ENCODE measurements at places on chromosomes 7 and 10. TPM values are rescaled to one million over a fixed set of nuclear protein-coding genes. Genes with fewer than 3 reads are reported as not detected.

SEMA4G gene
- total RNA-seq: 2.5 TPM

TMEM213 gene
- not detected for total RNA-seq

CALML5 gene
- total RNA-seq: not detected

CYP26C1 gene
- not detected for total RNA-seq

UBE2H gene
- total RNA-seq: 42.3 TPM

CPN1 gene
- not detected for total RNA-seq

DNA sequence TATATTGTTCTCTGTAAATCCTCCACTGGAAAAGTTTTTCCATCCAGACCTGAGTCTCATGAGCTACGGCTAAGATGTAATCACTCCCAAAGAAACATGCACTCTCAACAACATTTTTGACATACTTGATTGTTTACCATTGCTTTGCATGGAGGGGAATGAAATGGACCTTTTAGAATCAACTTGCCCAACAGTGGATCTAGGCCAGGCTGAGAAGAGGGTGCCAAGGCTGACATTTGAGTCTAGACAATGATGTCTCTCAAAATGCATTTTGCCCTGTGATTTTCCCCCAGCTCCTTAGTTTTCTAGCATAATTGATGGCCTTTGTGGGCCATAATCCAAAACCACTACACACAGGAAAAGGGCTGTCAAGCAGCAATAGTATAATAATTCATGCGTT is 297.9 kb upstream of the KLF6 start:
- DNase-seq: no peak

DNA sequence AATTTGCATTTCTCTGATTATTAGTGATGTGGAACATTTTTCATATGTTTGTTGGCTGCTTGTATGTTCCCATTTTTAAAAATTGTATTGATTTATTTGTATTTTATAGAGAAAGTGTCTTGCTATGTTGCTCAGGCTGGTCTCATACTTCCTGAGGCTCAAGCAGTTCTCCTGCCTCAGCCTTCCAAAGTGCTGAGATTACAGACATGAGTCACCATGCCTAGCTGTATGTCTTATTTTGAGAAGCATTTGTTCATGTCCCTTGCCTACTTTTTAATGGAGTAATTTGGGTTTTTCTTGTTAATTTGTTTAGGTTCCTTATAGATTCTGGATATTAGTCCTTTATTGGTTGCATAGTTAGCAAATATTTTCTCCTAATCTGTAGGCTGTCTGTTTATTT is 214.2 kb upstream of the KAT6B start:
- DNase-seq: no peak

DNA sequence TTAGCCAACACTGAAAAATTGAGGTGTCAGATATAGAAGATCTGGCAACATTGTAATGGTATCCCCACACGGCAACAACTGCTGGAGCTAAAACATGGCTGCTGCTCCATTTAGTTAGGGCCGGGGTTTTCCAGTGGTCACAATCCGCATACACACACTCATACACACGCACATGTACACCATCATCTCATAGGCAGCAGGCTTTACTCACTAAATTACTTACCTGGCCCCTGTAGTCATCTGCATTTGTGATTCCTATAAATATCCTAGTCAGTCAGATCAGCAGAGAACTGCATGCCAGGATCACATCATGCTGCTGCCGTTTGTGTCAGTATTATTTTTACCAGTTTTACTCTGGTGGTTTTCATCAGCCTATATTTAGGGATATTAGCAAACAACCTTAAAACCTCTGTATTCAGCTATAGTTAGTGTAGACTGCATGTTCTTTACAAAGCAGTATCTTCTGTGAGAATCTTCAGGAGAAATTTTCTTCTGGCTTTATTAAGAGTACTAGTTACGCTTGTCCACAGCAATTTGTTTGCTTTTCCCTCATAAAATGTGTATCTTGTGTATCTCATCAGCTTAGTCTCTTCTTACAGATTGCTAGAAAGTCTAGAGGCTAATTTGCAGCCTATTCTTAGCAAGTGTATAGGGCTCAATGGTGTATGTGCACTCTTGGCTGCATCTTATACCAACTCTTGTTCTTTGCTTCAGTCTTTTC is 38.3 kb upstream of the PTPN12 start:
- no peak for DNase-seq

DNA sequence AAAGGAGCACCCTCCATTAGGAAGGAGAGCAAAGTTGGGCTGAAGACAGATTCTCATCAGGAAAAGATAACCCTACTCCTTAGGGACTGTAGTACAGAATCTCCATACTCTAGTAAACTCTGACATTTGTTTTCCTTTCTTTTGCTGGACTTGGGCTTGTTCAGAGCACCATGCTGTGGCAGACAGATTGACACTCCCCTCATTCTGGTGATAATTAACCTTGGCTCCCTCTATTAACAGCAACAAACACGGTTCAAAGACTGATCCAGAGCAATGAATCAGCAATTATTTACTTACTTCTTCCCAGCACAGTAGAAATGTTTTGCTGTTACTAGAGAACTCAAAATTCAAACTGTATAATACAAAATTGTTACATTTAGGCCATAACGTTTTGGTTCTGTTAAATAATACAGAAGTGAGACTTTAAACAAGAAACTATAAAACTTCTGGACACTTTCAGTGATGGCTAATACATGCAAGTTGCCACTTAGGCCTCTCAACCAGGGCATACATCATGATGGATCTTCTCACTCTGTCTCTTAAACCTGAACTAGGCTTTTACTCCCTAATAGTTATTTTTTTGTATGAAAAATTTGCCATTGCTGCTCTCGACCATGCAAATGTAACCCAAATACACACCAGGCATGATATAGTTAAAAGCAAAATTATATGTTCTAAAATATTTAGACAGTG is 639.0 kb downstream of the IPMK start:
- no peak for DNase-seq

GRCh38 chr10:43693602-43694001 is 44.9 kb upstream of the ZNF32 start:
- no peak for DNase-seq

DNA sequence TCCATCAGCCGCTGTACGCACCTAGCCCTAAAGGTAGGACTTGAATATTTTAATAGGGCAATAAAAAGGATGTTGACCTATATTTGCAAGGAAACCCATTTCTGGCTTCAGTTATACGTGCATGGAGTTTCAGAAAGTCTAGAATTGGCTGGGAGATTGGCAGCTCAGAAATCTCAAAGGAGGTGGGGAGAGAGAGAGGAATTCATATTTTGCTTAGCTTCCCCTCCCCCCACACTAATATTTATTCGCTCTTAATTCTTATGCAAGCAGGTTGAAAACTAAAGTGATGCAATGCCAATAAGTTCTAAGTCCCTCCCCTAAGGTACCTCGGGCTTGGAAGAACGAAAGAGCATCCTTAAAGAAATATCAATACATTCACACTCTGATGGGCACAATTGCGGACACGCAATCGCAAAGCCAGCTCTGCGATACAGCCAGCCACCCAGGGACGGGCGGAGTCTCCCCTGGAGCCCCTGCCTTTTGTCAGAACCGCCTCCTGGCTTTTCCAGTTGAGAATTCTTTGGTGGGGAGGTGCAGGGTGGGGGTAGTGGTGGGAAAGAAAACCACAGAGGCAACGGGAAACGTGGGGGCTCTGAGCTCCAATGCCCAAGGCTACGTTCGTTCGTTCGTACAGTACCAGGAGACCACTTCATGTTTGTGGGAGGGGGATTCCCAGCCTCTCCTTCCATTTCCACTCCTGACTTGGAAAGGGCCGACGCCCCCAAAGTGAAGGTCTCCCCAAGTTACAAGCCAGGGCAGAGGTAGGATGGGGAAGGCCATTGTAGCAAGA is 1.3 kb downstream of the SHH start:
- no peak for DNase-seq

- DNase-seq: no peak
Observed at GRCh38 chr10:15719899-15720634, at the start of gene ITGA8. Gene ITGA8, minus strand, starts transcription at chr10:15719922. Its CDS starts 151 bp downstream, at chr10:15719771.

DNA sequence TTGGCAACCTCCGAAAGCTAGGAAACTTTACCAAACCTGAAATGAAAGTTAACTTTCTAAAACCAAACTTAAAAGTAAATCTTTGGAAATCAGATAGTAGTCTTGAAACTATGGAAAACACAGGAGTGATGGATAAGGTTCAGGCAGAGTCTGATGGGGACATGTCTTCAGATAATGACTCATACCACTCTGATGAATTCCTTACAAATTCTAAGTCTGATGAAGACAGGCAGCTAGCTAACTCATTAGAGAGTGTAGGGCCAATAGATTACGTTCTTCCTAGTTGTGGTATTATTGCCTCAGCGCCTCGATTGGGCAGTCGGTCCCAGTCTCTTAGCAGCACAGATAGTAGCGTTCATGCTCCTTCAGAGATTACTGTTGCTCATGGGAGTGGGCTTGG is 45.9 kb downstream of the MCMBP start:
- no peak for DNase-seq

GRCh38 chr7:47725031-47725780 is 143.3 kb upstream of the TNS3 start:
- DNase-seq: no peak

DNA sequence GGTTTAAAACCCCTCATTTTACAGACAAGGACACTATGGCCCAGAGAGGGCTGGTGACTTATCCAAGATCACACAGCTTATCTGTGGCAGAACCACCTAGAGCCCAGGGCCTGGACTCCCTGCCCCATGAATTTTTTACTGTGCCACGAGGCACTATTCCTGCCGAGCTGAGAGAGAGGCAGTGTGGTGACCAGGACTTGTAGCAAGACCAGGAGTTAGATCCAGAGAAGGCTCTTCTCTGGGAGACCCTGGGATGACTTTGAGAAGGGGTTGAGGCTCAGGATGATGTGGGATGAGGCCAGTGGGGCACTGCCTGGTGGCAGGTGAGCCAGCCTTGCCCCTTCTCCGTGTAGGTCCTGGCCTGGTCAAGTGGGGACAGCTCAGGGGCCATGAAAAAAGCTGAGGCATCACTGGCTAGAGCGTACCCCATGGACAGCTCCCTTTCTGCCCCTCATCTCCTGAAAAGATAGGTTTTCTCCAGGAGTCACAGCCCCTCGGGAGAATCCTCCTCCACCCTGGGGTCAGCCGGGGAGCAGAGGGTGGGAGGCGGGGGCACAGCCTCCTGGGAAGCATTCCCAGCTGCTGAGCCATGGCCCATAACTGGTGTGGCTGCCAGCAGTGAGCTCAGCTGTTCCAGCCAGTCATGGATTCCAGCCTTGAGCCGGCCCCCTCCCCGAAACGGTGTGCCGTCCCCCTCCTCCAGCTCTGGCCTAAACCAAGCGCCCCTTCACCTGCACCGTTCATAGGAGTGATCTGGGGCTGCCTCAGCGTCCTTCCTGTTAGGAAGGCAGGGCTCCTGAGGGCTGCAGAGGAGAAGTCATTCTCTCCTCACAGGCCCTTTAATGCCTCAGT is 5.8 kb downstream of the FLNC start:
- DNase-seq: peak; percentile 92

DNA sequence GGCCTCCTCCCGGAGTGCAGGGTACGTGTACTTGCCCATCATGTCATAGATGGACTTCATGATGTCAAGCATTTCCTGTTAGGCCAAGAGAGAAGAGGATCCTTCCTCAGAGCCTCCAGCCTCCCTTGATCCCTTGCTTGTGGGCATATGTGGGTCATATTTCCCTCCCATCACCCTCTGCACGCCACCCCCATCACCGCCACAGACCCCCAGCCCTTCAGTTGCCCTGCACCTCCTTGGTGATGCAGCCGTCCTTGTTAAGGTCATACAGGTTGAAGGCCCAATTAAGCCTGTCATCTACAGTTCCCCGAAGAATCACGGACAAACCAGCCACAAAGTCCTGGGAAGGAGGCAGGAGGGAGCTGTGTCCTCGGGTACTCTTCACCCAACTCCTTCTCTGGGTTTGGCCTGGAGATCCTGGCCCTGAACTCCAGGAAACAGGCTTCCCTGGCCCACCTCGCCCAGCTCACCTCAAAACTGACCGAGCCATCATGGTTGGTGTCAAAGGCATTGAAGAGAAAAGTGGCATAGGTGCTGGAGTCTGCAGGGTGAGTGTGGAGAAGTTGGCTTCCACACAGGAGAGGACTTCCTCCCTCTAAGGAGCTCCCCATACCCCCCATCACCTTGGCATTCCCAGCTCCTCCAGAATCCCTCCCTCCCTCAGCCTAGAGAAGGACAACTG is 9.8 kb upstream of the OGA start:
- DNase-seq: no peak

DNA sequence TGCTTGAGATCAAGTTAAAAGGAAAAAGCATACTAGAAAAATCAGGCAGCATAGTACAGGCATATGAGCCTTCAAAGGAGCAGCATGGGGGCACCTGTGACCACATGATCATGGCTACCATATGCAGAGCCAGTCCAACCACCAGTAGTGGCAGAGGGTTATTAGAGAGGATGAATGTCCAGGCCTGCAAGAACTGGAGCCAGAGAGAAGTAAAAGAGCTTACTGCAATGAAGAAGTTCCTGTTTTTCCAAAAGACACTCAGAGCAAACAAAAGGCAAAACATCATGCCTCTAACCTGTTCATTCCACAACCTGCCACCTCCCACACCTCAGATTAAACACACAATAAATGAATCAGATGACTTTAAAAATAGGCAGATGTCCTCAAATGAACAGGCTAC is 99.6 kb upstream of the NAMPT start:
- DNase-seq: no peak

- DNase-seq: no peak
Observed at GRCh38 chr10:47321521-47322195, 596 bp upstream of the GDF2 start.

DNA sequence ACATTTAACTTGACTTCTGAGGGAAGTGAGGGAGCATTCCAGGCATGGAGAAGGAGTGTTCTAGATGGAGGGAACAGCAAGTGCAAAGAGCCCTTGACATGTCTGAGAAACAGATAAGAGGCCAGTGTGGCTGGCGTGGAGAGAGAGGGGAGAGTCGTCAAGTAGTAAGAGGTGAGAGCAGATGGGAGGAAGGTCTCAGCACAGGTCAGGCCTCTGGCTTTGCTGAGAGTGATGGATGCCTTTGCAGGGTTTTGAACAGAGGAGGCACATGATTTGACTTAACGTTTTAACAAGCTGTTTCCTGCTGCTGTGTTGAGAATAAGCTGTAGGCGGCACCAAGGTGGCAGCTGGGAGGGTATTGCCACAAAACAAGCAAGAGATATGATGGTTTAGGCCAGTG is 97.2 kb downstream of the KAT6B start:
- no peak for DNase-seq

DNA sequence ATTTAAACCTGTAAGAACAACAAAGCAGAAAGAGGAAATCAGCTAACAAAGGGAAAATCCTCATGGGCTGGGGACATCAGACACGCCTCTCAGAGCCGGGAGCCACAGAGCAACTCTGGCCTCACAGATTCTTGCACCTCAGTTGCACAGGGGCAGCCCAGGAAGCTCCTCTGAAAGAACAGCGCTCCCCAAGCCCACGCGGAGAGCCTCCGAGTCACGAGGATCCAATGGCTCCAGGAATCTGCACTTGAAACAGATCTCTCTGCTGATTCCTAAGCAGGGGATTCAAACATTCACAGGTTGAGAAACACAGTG is 213.2 kb upstream of the MGMT start:
- DNase-seq: no peak

GRCh38 chr7:149770728-149771636 is 2.4 kb downstream of the ZNF467 start:
- DNase-seq: peak; percentile 76

GRCh38 chr10:100621360-100622205 is 85.8 kb downstream of the HIF1AN start:
- no peak for DNase-seq

Data from SJCRH30 (cell line).